ENCODE measurements at places on chromosomes 2 and 18. TPM values are rescaled to one million over a fixed set of nuclear protein-coding genes. Genes with fewer than 3 reads are reported as not detected.

DSEL gene
- 108 TPM for total RNA-seq

GRCh38 chr2:21220930-21221329 lies 97.2 kb downstream of the TDRD15 start:
- DNase-seq, result no peak

GRCh38 chr2:30636311-30636710 lies 170.9 kb downstream of the CAPN13 start:
- DNase-seq, result no peak

- DNase-seq, result no peak
Observed at GRCh38 chr18:62550746-62551145, 27.9 kb downstream of the ZCCHC2 start.

- DNase-seq, result peak; percentile 11
Observed at GRCh38 chr18:29378651-29379136, 1201.8 kb upstream of the CDH2 start.

GRCh38 chr2:220243571-220243970 lies 616.1 kb downstream of the SLC4A3 start:
- no peak for DNase-seq

- DNase-seq, result no peak
Observed at GRCh38 chr2:121335294-121336290, 50.6 kb upstream of the TFCP2L1 start.

GREB1L gene
- 3.7 TPM for total RNA-seq

- DNase-seq, result no peak
Observed at GRCh38 chr2:207015901-207016300, 76.6 kb downstream of the CPO start.

DNA sequence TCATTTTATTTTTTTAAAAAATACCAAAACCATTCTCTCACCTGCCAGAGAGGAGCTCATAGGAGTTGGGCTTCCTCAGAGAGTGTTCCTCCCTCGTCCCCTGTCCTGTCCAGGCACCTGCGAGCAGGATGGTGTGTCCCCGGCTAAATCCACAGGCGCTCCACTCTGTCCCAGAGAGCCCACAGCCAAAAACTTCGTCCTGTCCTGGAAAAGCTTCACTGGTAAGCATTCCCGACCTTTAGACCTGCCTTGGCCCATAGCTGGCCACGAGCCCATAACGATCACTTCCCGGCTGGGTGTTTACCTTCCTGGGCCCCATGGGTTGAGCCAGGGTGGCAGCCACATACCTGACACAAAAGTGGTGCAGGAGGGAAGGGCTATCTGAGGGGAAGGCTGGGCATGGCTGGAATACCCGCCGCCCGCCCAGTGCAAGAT lies at the start of gene NGEF:
Gene NGEF, minus strand, starts transcription at position 230 of the 435 bp plus-strand sequence. CDS start 38,366 bp downstream, outside the sequence.
- DNase-seq, result no peak

DNA sequence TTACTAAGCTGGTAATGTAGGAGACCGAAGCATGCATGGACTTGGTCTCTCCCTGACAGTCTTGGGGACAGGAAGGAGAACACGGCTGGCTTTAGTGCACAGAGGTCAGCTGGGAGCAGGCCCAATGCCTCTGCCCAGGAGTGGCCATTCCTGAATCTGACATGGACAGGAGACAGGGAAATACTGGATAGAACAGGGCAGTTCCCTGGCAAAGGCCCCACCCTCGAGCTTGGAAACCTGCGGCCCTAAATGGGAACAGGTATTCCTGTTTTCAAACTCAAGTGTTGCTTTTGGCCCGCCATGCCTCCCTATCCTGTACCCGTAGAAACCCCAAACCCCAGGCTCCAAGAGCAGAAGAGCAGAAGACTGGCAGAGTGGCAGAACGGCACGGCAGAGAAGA lies 107.4 kb downstream of the ZNF516 start:
- no peak for DNase-seq

DNA sequence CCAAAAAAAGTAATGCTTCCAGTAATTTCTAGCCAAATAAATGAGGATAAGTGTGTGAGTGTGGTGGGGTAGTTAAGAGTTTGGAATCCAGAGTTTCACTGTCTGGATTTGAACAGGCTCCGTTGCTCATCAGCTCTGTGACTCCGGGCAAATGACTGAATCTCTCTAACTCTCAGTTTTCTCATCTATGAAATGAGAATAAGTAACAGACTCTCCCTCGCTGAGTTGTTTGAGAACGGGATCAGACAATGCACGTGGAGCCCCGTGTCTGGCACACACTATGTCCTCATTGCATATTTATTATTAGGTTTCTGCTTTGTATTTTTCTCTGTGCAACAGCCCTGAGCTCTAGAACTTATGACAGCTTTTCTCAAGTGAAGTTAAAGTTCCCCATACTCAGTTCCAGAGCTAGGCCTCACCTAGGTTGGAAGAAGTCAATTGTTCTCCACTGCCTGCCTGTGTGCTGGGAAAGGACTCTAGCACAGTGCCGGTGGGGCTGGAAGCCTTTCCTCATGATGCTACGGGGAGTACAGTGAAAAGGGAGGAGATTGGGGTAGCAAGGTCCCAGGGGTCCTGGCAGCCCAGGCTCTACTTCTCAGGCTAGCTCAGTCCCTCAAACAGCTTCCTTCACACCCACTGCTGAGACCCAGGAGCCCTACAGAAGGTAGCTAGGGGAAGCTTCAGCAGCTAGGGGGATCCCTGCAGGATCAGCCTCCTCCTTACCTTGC lies 1.7 kb upstream of the ICOS start:
- DNase-seq, result no peak

GRCh38 chr2:64639691-64640090 lies 14.0 kb downstream of the SERTAD2 start:
- DNase-seq, result no peak

MC4R gene
- total RNA-seq, result not detected

GRCh38 chr18:79933765-79934164 lies 17.7 kb downstream of the SLC66A2 start:
- no peak for DNase-seq

HK2 gene
- total RNA-seq, result 20.0 TPM

DNA sequence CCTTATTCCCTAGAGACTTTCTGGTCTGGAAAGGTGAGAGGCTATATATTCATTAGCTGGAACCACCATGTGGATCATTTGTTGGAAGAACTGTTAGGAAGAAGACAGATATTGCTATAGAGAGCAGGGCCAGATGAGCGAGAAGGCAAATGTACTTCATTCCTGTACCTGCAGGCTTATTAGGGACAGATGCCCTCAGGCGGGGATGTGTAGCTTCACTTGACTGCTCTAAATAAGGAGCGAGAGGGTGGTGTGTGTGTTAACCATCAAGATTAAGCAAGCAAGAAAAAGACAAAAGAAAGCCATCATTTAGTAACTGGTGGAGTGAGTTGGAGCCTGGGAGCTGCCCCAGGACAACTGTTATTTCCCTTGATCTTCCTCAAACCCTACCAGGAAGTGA lies 36.4 kb downstream of the NEDD4L start:
- DNase-seq, result no peak

DNA sequence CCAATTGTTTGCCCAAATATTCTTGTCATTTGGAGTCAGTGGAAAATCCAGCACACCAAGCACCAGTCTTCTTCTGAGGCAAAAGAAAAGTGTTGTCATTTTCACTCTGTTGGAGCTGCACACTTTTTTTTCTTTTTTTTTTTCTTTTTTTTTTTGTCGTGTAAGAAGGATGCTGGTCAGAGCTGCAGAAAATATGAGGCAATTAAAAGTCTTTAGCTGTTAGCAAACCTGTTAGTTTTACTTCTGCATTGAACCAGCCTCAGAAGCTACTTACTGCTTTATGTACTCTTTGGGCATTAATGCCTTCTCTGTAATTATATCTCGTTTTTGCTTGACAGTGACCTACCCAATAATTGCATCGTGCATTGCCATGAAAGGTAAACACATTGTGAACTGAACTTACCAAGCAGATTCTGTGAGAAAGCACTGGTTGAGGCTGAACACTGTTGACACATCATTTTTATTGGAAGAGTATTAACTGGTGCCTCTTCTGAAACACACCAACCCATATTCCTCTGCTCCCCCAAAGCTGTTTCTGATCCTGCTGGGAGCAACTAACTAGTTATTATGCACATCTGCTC lies 165.4 kb downstream of the CAPN13 start:
- no peak for DNase-seq

GRCh38 chr2:167551416-167551815 lies 663.1 kb downstream of the XIRP2 start:
- DNase-seq, result no peak

DNA sequence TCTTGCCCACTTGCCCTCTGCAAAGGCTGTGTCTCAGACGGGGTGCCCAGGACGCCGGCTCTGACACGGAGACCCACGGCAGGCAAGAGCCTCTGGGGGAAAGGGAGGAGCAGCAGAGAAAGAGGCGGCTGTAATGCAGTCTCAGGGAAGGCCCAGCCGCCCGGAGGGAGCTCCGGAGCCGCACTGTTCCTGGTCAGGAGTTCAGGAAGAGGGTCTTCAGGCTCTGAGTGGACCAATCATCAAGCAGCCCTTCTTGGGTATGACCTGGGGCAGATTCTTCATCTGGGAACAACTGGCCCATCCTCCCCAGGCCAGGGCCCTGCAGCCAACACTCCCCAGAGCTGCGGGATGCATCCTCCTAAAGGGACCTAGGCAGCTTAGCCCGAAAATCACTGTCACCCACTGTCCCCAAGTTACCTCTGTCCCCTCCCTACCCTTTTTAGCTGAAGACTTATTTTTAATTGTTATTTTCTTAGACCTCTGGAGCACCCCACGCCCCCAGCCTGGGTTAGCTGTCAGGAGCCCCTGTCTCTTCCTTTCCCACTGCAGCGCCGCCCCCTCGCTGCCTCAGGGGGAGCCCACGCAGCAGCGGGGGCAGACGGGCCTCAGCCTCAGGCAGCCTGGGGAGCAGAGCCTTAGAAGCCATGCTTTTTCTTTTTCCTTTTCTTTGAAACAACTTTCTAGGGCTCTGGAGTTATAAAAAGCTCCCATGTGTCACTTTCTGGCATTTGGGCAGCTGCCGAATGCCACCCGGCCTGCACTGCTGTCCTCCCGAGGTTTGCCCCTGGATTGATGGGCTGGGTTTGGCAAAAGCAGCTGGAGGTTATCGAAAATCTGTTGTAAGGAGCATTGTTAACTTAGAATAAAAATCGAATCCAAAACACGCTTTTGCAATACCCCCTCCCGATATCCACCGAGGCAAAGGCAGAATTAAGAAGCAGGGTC lies 644 bp upstream of the NEU2 start:
- no peak for DNase-seq

PTPRN gene
- 1.8 TPM for total RNA-seq

DNA sequence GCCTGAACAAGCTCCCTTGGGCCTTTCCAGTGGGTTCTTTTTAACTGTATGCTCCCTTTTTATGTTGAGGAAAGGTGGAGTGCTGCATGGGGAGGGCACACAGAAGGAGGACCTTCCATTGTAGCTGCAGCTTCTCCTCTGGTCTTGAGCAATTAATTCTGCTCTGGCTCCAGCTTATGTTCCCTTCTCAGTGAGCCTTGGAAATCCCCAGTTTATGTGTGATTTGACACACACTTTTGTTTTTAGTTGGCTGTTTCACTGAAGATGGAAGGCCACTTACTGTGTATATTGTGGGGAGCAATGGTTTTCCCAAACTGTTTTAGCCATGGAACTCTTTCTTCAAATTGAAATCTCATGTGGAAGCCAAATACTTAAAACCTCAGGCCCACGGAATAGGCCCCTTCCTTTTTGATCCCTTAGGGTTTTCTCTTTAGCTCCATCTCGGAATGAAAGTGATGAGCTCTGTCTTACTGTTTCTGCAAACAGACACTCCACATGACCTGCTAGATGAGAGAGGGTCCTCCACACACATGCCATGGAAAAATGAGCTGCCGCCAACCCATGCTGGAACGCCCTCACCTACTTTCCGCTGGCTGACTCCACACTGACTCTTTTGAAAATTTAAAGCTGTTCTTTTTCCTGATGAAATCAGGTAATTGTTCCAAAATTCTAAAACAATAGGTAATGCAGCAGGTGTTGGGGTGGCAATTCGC lies 280.9 kb upstream of the SIX2 start:
- DNase-seq, result peak; percentile 48

GRCh38 chr2:147913701-147914480 lies 69.1 kb downstream of the ACVR2A start:
- DNase-seq, result peak; percentile 49

GRCh38 chr18:68667121-68667520 lies 47.8 kb downstream of the TMX3 start:
- DNase-seq, result peak; percentile 76

GRCh38 chr2:169237286-169237685 lies 125.0 kb downstream of the LRP2 start:
- DNase-seq, result no peak

DNA sequence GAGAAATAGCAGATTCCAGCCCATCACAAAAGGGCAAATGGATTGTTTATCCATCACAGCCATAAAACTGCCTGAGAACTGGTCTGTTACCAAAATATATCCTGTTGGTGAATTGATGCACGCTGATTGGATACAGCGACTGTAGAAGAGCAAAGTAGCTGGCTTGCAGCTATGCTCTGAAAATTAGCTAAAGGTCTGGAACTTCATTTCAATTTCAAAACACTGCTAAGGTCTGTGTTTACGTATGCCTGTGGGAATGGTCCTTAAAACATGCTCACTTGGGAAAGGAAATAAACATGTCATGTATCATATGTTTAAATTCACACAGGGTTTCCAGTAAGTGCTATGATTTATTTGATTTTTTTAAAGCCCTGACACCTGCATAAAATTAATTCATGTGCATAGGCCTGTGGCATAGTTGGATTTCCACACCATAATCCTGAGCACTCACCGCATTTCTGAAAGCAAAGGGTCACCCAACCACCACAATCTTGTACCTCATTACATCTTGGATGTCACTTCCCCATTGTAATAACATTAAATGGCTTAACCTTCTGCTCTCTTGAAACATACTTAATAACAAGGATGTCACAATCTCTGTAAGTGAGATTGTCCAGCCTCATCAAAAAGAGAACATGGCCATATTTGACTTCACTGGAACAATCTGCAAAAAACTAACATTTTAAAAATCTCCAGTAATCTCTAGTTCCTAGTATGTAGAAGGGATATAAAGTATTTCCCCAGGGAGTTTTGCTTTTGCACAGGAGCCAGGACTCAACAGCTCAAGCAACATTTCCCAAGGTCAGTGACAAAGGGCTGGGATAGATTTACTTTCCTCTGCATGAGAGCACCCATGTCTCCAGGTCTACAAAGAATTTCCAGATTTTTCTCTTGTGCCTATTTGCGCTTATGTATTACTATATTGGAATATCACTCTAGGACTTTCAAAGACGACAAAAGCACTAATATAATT lies 109.8 kb downstream of the FARSB start:
- DNase-seq, result no peak

DNA sequence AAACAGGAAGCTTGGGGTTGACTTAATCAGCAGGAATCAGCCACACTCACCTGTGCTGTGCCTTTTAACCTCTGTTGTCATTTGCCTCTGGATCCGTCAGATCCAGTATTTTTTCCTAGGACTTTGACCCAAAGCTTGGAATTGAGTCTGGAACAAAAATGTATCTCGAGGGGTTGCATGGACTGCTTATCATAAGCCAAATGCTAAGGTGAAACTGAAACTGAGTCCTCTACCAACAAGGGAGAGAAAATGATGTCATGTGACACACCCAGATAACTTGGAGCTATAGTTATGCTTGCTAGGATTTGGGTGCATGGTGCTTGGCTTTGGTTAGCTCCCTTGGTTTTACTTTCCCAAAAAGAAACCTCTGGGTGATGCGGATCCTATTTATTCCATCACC lies 2158.6 kb upstream of the PIK3C3 start:
- no peak for DNase-seq

TMEM237 gene
- total RNA-seq, result 62.8 TPM

CDH20 gene
- total RNA-seq, result 0.09 TPM

- DNase-seq, result peak; percentile 99
Observed at GRCh38 chr2:10405448-10405847, 42.7 kb downstream of the ODC1 start.

Data from fibroblast of the aortic adventitia (primary cell).